Esophagus mucosa (tissue), 1 donor: ENCODE measurements at places on chromosomes 11 and 22. TPM values are rescaled to one million over a fixed set of nuclear protein-coding genes. Genes with fewer than 3 reads are reported as not detected.

DNA sequence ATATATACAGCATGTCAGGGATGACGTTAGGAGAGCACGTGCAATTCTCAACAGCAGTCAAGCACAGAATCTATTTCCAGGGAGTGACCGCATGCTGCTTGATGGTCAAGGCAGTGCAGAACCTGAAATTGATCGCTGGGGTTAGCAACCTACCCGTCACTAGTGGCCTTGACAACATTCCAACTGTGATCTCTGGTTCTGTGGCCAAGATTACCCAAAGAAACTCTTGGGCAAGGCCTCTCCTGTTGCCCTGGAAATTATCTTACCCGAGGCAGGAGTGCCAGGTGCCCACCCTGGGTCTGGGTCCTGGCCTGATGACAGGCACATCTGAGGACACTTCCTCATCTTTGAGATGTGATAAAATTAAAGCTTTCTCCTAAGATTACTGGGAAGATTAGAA lies 2.2 kb downstream of the TM7SF2 start:
- ATAC-seq: no peak

DNA sequence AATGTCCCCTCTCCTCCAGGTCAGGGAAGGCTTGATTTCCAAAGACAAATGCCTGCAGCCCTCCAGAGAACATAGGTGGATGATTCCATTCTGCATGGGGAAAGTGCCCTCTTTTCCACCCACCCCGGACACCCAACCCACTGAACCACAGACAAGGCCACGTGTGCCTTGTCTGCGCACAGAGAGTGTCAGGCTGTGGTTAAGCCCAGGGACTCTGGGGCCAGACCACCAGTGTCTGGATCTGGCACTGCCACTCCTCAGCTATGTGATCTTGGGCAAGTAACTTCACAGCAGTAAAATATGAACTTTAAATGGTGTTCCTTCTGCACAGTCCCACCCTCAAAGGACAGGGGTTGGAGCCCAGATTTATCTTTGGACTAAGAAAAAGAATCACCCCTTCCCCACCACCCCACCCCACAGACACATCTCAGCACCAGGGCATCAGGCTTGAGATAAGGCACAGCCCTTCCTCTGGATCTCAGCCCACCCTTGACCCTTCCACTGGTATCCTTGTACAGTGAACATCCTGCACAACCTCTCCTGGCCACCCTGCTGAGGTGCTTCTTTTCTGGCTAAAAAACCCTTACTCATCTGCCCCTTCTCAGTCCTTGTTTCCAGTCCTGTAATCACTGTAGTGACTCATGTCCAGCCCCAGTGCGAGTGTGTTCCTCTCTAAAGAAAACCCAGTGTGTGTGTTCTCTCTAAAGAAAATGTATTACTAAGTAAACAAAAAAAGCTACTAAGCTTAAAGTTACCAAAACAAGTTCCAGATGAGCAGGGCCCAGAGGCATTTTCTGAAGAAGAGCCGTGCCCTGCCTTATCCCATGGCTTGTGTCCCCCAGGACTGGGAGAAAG lies 1.9 kb upstream of the PTGDR2 start:
- no peak for ATAC-seq

GRCh38 chr11:16781936-16782919 lies 43.8 kb downstream of the C11orf58 start:
- peak; percentile 4 for ATAC-seq

- no peak for ATAC-seq
Measured at GRCh38 chr11:26137651-26138050, 194.3 kb upstream of the ANO3 start.

DNA sequence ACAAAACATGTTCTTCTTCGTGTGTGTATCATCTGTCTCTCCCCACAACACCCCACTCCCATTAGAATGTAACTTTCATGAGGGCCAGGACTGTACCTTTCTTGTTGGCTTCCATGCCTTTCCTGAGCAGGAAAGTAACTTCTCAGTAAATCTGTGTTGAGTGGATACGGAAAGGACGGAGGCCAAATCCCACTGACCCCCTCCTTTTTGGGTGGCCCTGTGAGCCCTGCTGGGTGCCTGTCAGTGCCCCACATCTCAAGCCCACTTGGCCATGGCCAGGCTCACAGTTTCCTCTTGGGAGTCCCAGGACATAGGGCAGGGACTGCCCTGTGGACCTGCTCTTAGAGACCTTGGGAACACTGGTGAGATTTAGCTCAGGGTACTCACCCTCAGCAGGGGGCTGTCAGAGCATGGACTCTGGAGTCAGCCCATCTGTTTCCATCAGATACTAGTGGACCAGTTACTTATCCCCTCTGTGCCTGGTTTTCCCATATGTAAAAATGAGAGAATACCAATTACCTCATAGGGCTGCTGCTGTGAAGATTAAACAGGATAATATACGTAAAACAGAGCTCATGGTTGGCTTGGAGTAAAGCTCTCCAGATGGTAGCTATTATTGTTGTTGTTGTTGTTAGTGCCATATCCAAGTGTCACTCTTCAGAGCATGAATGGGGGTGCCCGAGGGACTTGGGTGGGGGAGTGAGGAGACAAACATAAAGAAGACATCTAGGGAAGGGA lies 1.0 kb upstream of the C11orf96 start:
- no peak for ATAC-seq

DNA sequence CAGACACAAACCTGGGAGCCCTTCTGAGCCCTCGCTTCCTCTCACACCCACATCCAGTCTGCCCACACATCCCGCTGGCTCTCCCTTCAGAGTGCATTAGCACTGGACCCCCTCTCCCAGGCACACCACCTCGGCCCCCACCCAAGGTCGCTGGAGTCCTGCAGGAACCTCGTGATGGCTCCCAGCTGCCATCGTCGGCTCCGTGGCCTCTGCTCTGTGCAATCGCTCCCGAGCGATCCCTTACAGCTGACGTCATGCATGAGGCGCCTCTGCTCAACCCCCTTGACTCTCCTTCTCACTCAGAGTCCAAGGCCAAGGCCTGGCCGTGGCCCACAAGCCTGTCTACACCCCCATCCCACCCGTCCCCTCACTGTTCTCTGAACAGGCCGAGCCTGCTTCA lies 183.9 kb downstream of the EFCAB6 start:
- ATAC-seq: no peak

DNA sequence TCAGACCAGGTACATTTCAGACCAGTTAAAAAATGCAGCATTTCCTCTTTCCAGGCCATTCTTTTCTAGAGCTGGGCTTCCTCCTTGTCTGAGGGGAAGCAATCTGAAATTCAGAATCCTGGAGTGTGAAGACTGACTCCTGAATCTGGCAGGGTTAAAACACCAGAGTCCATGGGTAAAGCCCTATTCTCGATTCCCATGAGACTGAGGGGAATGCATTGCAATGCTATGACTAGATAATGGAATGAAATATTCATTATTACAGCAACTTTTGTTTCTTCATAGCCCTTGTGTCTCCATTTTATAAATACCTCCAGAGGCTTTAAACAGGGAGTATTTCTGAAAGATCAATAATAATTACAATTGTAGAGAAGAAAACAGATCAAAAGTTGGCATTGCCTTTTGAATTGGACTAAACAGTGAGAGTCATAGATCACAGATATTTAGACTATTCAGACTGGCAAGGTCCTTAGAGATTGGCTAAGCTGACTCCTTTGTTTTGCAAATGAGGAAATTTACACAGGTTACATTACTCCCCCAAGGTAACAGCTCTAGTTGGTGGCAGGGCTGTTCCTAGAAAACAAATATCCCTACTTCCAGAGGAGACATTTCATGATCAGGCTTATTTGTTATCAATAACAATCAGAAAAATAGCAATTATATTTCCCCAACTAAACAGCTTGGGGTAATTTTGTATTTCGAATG lies 632.6 kb upstream of the KIRREL3 start:
- no peak for ATAC-seq

GRCh38 chr11:3995949-3996554 lies 98.5 kb upstream of the RRM1 start:
- no peak for ATAC-seq

APOBEC3B gene
- 5.0 TPM for total RNA-seq
